Stimulated activated CD8-positive, alpha-beta memory T cell treated with anti-CD3 and anti-CD28 coated beads, Interleukin-12 subunit alpha, Interleukin-12 subunit beta, amount 100 ng/mL, for 1 hour (primary cell): ENCODE measurements at places on chromosomes 3 and 15.

DNA sequence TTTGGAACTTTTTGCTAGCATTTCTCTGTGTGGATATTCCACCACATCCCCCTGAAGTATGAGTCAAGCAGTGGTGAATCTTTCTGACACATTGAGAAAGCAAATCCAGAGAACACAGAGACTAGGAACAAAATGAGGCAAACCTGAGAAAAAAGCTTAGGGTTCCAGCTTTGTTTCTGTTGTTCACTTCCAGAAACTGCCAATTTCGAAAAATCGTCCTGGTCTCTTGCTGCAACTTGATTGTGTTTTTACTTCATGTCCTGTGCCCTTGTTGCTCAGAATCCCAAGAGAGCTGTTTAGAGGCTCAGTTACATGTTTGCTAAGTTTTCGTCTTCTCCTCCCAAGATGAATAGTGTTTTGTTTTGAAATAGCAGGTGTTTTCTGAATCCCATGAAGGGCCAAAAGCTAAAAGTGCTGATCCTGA, 13.7 kb downstream of the MAP2K1 start:
- DNase-seq = no peak

- no peak for DNase-seq
Observed at GRCh38 chr3:52532838-52533622, 627 bp downstream of the NT5DC2 start.

DNA sequence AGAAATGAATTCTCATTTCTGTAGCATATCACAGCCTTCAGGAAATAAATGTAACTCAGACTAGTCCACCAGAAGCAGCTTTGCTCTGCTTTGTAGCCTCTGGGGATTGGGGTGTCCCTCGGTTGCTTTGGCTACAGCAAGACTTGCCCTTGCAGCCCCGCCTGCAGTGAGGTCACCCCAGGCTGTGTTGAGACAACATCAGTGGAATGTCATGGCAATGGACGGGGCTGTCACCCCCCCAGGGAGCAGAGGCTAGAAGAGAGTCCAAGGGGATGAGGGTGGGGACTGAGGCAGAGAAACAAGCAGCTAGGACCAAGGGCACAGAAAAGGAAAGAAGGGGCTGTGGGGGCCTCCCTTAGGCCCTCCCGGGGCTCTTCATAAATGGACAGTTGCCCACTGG, 854 bp downstream of the CLEC3B start:
- no peak for DNase-seq

- DNase-seq = no peak
Observed at GRCh38 chr15:73922186-73923151, 3.8 kb upstream of the LOXL1 start.

DNA sequence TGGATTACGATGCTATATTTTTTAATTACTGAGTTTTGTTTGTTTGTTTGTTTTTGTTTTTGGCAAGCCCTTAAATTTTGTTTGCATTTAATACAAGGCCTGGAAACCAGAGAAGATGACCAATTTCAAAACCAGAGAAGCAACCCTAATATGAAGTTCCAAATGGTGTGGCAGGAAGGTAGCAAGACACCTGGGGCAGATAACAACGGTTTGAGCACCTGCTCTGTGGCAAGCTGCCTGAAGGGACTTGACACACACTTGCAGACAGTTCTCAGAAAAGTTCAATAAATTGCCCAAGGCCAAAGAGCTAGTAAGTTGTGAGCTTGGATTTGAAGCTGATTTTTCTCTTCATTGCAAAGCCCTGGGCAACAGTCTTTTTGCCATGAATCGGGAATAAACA, 151.2 kb upstream of the UBE2E1 start:
- DNase-seq = no peak
